ENCODE measurements at places on chromosomes 4 and X.
A peak's percentile ranks its signal among the peaks of the same experiment; 100 is the strongest.

DNA sequence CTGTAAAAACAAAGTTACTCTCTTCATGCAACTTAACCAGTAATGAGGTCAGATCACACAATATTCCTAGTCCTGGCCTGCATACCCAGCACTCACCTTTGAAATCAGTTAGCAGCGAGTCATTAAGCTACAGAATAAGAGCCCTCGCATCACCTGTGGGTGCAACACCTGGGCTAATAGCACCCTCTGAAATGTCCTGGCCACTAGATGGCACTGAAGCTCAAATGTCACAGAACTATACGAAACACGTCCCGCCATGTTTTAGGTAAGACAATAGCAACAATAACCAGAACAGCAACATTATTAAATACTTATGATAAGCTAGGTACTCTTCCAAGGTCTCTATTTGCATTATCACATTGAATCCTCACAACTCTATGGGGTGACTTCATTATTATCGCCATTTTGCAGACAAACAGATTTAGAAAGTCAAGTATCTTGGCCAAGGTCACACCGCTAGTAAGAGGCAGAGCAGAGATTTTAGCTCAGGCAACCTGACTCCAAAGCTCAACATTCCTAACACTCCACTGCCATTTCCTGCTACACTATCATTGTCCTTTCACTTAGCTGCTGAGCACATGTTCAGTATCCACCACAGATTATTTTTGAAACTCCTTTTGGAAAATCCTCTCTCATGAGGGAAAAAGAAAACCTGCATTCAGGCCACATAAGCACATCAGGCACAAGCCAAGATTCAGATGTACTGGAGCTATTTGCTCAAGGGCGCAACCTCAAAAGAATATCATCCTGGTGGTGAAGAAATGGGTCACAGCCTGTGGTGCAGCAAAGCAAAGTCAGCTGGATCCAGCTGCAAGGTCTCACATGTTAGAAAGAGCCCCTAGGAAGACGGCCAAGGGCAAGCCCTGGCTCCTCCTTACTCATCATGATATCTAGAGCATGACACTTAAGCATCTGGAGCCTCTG, 59.5 kb upstream of the KDR start:
- DNase-seq: peak; percentile 42

GRCh38 chr4:139763205-139763604, 97.6 kb downstream of the MGST2 start:
- DNase-seq: no peak

DNA sequence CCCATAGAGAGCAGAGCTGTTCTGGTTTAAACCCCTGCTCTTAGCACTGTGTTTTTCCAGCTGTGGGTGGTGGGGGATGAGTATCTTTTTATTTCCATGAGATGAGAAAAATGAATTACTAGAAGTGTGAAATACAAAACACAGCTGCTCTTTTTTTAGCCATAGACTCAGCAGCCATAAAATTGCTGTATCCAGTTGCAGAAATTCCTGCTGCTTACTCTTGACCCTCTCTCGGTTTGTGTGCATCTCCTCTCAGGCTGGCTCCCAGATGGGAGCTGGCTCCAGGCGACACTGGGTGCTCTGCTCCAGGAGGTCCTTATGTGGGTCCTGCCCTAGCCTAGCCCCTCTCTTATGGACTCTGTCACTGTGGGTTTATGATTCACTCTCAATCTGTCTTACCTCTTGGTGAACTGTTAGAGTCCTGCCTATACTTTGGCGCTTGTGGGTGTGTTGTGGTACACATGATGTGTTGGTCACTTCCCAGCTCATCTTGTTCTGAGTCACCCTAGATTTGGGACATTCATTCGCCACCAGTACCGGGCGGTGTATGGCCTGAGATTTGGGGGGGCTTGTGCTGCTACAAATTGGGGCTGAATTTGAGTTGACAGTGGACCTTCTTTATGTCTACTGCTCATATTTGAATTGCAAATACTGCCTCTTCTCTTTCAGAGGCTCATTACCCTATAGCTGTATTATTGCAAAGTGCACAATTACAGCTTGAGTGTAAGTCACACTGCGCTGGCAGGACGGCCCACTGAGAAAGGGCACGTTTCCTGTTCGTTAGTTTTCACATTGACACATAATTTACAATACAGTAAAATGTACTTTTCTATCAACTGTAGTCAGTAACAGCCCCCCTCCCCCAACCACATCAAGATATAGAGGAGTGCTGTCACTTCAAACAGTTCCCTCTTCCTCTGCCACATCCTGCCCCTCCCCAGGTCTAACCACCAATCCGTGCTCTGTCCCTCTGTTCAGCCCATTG, 46.9 kb upstream of the MSANTD1 start:
- peak; percentile 78 for DNase-seq

- DNase-seq: no peak
These were observed 32.4 kb upstream of the CD99 start for GRCh38 chrX:2658585-2659292.

DNA sequence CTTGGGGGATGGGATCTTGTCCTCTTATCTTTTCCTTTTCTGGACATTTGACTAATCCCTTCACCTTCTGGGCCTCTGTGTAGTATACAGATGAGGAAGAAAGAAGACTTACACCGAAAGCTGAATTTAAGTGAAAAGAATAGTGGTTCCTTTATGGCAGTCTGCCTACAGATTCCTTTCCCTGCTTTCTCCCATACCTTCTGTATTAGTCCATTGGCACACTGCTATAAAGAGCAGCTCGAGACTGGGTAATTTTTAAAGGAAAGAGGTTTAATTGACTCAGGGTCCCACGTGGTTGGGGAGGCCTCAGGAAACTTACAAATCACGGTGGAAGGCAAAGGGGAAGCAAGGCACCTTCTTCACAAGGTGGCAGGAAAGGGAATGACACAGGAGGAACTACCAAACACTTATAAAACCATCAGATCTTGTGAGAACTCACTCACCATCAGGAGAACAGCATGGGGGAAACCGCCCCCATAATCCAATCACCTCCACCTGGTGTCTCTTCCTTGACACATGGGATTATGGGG, 34.0 kb upstream of the CD38 start:
- DNase-seq: no peak

GRCh38 chr4:152501846-152502536, 33.9 kb downstream of the FBXW7 start:
- no peak for DNase-seq

DNA sequence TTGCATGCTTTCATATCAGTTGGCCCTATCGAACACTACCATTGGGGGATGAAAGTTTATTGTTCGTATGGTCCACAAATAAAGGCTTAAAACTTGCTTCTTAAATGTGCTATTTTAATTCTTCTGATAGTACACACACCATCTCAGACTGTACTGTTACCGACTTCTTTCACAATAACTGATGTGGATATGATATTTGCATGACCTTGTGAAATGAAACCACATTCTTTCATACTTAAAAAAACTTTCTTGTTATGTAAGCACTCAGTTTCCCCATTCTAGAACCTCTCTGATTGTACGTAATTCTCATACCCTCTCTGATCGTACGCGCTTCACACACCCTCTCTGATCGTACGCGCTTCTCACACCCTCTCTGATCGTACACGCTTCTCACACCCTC, 12.0 kb upstream of the WDR19 start:
- DNase-seq: no peak

- no peak for DNase-seq
These were observed 279.6 kb downstream of the CFAP299 start for GRCh38 chr4:80615099-80615498.

DNA sequence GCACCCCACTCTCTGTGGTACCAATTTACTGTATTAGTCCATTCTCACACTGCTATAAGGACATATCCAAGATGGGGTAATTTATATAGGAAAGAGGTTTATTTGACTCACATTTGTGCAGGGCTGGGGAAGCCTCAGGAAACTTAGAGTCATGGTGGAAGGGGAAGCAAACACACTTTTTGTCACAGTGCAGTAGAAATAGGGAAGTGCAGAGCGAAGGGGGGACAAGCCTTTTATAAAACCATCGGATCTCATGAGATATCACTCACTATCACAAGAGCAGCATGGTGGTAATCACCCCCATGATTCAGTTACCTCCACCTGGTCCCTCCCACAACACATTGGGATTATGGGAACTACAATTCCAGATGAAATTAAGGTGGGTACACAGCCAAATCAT, 766.9 kb upstream of the PCDH10 start:
- no peak for DNase-seq
